ENCODE measurements at places on chromosomes 11 and 22.

DNA sequence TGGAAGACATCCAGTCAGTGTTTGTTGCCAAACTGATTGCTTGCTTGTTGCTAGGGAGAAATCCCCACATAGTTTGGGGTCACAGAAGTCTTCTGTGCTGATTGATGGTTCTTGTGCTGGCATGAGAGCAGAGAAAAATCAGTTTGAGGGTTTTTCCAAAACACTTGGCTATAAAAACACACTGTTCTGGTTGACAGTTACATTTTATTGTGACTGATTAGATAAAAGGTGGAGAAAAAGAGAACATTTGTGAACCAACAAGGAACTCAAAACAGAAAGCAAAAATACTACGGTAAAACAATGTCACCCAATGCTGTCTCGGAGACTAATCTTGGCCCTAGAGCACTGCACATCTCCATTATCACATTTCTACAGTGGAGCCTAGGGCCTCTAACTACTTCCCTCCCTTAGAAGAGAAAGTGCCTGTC lies 14.4 kb upstream of the EIF4G2 start:
- DNase-seq = no peak

DNA sequence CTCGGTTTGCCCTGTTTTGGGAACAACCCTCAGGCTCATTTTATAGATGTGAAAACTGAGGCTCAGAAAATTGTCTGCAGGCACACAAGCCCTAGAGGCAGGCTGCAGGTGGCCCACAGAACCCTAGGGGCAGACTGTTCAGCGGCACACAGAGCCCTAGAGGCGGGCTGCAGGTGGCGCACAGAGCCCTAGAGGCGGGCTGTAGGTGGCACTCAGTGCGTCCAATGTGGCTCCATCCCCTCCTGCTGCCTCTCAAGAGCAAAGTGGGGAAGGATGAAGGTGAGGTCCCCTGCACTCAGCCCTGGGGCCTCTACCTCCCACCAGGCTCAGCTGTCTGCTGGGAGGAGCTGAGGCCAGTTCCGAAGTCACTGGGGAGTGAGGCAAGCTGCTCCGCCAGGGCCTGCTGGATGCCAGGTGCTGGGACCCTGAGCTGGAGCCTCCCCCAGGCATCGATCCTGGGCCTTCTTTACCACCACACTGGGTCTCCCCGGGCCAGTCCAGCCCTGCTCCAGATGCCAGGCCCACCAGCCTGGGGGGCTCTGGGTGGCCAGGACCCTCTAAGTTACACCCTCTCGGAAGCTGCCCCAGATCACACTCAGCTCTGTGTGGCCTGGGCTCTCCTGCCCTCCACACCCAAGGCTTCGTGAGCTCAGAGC lies 2.3 kb downstream of the ACY3 start:
- peak; percentile 48 for DNase-seq

- DNase-seq = peak; percentile 9
These were observed 745 bp downstream of the NCAM1 start for GRCh38 chr11:112961751-112962578.

DNA sequence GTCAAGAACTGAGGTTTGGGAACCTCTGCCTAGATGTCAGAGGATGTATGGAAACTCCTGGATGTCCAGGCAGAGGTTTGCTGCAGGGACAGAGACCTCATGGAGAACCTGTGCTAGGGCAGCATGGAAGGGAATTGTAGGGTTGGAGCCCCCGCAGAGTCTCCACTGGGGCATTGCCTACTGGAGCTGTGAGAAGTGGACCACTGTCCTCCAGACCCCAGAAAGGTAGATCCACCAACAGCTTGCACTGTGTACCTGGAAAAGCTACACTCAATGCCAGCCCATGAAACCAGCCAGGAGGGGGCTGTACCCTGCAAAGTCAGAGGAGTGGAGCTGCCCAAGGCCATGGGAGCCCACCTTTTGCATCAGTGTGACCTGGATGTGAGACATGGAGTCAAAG lies 29.5 kb downstream of the CHST1 start:
- no peak for DNase-seq

DNA sequence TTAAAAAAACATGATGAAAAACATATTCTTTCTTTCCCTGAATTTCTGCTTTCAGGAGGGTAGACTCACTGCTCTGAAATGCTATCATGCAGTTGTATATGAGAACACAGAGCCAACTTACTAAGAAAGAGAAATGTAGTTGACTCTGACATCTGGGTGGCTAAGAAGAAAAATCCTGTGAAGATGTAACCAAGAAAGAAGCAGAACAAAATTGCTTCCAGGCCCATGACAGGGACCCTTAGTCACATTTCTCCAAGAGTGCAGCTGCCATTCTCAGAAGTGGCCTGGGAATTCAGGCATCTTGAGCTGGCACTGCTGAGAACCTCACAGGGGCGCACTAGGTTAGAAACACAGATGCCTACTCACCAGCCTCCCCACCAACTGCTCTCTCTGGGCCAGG lies 73.6 kb downstream of the RPL27A start:
- DNase-seq = no peak

DNA sequence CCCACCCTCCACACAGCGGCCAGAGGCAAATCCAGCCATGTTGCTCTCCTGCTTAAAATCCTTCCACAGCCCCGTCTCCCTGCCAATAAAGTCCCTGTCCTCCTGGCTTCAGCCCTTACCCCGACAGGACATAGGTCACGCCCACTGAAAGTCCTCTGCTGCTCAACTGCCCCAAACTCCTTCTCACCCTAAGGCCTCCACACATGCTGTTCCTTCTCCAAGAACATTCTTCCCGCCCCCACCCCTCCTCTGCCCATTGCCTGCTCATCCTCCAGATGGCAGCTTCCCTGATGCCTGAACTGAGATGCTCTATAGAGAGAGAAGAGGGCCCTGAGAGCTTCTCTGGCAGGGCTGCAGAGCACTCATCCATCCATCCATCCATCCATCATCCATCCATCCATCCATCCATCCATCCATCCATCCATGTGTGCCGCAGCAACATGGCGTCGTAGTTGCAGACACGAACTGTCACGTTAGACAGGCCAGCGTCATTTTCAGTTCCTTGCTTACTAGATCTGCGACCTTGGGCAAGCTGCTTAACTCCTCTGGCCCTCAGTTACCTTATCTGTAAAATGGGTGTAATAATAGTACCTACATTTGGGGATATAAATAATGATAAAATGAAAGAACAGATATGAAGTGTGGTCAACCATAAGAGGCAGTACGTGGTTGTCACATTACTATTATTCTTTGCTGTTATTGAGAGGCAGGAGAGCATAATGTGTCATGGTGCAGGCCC lies 9.4 kb downstream of the NPTXR start:
- no peak for DNase-seq

DNA sequence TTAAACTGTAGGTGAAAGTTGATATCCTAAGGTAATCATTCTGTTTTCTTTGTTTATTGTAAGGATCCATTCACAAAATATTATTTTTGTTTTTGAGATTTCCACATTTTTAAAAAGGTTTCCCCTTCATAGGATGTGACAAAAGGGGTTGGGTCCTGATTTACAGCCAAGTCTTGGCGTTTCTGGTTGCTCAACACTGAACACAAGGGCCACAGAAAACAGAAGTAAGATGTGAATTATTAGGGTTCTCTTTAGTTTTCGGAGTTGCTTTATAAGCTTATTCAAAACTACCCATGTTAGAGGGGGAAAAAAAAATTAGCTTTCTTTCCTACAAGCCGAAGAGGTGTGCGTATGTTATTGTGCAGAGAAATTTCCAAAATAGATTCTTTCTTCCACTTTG lies 30.0 kb upstream of the FLI1 start:
- no peak for DNase-seq

GRCh38 chr11:18209058-18209457 lies 27.5 kb downstream of the SAA4 start:
- DNase-seq = no peak

- no peak for DNase-seq
These were observed 20.6 kb downstream of the PIWIL3 start for GRCh38 chr22:24753914-24754313.

DNA sequence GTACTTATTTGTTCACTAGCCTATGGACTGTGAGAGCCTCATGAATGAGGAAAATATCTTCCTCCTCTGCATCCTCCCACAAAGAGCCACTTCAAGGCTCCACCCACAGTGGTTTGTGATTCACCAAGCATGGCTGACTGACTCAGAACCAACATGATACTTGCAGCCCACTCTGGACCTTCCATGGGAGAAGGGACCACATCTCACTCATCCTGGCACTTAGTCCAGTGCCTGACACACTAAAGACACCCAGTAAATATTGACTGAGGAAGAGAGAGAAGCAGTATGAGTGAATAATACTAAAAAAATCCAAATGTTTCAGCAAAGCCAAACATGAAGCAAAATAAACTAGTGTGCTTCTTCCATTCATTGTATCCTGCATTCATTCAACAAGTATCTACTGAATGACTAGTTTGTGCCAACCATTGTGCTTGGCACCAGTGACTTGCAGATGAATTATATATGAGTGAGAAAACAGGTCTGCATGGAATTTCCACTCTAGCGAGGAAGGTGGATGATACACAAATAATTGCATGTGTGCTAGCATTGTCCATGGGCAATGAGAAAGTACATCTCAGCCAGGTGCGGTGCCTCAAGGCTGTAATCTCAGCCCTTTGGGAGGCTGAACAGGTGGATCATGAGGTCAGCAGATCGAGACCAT lies 54.9 kb upstream of the BLID start:
- peak; percentile 11 for DNase-seq

GRCh38 chr11:62830904-62831519 lies 839 bp downstream of the STX5 start:
- no peak for DNase-seq

- no peak for DNase-seq
These were observed 21.9 kb downstream of the SCUBE1 start for GRCh38 chr22:43320943-43321900.

DNA sequence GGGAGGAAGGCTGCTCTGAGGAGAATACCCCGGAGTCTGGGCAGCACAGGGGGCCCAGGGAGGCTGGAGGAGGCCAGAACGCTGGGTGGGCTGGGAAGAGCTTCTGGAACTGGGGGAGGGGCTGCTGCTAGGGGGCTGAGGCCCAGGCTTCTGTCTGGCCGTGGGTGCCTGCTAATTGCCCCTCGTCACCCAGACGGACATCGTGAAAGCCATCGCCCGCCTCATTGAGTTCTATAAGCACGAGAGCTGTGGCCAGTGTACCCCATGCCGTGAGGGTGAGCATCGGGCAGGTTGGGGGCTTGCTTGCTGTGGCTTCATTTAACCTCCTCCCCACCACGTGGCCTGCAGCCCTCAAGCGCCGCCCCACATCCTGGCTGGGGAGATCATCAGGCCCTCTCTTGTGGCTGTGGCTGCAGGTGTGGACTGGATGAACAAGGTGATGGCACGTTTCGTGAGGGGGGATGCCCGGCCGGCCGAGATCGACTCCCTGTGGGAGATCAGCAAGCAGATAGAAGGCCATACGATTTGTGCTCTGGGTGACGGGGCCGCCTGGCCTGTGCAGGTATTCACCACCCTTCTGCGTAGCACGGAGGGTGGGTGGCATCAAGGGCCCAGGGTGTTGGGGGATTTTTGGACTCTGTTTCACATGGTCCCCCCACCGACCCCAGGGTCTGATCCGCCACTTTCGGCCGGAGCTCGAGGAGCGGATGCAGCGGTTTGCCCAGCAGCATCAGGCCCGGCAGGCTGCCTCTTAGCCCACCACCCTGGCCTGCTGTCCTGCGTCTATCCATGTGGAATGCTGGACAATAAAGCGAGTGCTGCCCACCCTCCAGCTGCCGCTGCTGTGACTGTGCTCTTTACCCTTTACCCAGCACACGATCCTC lies 5.2 kb downstream of the NDUFV1 start:
- DNase-seq = no peak

- DNase-seq = no peak
These were observed 130.2 kb downstream of the NCAM1 start for GRCh38 chr11:113091481-113091780.

GRCh38 chr11:82960779-82961143 lies 59.2 kb downstream of the DDIAS start:
- DNase-seq = no peak

DNA sequence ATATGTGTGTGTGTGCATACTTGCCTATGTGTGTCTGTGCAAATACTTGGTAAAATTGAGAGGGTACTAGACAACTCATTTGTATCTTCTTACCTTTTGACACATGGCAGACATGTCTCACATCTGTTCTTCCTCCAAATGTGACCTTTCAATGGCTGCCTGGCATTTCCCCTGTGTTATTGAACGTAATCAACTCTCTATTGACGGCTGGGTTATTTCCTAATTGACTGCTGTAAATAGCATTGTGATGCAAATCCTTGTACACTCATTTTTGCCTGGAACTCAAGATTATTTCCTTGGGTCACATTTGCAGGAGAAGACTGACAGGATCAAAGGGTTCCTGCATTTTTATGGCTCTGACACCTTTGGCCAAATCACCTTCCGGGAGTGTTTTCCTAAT lies 37.4 kb downstream of the KCNQ1 start:
- no peak for DNase-seq

GRCh38 chr11:2577991-2578928 lies 121.5 kb downstream of the KCNQ1OT1 start:
- DNase-seq = no peak

- DNase-seq = no peak
These were observed 27.6 kb upstream of the LIPT2 start for GRCh38 chr11:74520927-74521665.

- DNase-seq = no peak
These were observed 135.1 kb upstream of the CARD18 start for GRCh38 chr11:105274631-105275030.

DNA sequence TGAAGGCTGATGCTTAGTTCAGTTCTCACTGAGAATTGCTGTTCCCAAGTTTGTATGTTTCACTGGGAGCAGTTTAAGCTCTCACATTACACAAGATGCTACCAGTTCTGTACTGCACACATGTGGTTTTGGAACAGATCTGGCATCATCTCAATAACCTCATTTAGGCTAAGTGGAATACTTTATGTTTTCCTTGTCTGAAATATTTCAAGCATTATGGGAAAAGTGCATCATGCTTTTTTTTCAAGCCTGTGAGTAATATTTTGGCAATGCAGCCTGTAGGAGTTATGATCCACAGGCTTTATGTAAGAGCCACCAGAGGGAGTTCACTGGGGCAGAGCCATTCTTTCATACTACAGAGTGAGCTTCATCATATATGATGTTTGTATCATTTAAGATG lies 141.5 kb downstream of the OR4C45 start:
- no peak for DNase-seq

- no peak for DNase-seq
These were observed 71.9 kb downstream of the FBXO7 start for GRCh38 chr22:32546496-32546895.

GRCh38 chr11:11247576-11247975 lies 105.5 kb downstream of the CSNK2A3 start:
- no peak for DNase-seq

DNA sequence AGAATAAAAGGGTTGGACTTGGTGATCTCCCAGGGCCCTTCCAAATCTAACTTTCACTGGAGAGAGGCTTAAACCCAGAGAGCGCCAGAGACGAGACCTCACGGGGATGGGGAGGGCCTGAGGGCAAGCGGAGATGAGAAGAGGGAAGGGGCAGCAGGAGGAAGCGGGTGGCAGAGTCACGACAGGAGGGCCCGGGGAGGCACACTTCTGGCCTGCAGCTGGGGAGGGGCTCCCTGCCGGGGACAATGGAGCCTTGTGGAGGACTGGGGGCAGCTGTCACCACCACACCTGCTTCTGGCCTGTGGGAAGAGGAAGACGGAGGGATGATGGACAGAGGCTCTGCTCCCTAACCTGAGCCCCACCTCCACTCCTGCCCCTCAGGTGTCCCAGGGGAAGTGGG lies 40.2 kb downstream of the PDE2A start:
- no peak for DNase-seq

GRCh38 chr11:122323754-122324421 lies 207.9 kb upstream of the BLID start:
- no peak for DNase-seq

GRCh38 chr11:33478111-33478573 lies 221.0 kb downstream of the HIPK3 start:
- DNase-seq = no peak

GRCh38 chr11:11740073-11740702 lies 101.6 kb upstream of the USP47 start:
- DNase-seq = no peak

Data from activated CD4-positive, alpha-beta T cell treated with anti-CD3 and anti-CD28 coated beads, Interleukin-2, amount 50 U/mL, for 48 hours (primary cell).